Fibroblast of skin of left biceps (primary cell): ENCODE measurements at places on chromosomes 2 and 18.
A peak's percentile ranks its signal among the peaks of the same experiment; 100 is the strongest.

GRCh38 chr2:171651667-171652415 lies 35.4 kb upstream of the DYNC1I2 start:
- no peak for DNase-seq

DNA sequence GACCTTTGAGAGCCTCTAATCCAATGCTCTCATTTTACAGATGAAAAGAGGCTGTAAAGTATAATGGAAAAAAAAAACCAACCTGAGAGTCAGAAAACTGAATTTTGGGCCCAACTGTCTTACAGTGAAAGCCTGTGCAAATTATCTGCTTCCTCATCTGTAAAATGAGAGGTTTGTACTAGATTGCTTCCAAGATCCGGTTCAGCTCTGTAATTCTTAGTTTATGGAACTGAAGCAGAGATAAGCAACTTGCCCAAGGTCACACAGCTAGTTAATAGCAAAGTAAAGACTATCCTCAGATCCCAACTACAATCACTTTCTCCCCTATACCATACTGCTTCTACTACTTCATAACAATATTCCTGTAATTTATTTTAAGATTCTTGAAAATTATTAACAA lies 6.3 kb downstream of the TLK1 start:
- no peak for DNase-seq

GRCh38 chr2:11551569-11552259 lies 17.9 kb downstream of the GREB1 start:
- no peak for DNase-seq

GRCh38 chr2:150663143-150663542 lies 175.7 kb upstream of the RND3 start:
- DNase-seq: peak; percentile 90

- DNase-seq: no peak
These were observed 195.8 kb downstream of the ZRANB3 start for GRCh38 chr2:135335256-135335655.

- DNase-seq: no peak
These were observed 14.0 kb downstream of the ASPRV1 start for GRCh38 chr2:69947325-69947931.

DNA sequence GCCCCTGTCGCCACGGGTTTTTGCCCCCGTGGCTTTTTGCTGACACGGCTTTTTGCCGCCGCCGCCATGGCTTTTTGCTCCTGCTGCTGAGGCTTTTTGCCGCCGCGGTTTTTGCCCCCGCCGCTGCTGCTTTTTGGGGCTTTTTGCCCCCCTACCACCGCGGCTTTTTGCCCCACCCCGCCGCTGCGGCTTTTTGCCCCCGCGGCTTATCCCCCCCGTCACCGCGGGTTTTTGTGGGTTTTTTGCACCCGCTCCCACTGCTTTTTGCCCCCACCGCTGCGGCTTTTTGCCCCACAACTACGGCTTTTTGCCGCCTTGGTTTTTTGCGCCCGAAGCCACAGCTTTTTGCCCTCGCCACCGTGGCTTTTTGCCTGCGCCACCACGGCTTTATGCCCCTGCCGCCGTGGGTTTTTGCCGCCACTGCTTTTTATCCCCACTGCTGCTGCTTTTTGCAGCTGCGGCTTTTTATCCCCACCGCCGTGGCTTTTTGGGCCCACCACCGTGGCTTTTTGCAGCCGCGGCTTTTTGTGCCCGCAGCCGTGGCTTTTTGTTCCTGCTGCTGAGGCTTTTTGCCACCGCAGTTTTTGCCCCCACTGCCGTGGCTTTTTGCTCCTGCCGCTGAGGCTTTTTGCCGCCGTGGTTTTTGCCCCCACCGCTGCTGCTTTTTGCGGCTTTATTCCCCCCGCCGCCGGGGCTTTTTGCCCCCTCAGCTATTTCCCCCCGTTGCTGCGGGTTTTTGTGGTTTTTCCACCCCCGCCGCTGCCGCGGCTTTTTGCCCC lies 2798.0 kb upstream of the TEKT4 start:
- no peak for DNase-seq

DNA sequence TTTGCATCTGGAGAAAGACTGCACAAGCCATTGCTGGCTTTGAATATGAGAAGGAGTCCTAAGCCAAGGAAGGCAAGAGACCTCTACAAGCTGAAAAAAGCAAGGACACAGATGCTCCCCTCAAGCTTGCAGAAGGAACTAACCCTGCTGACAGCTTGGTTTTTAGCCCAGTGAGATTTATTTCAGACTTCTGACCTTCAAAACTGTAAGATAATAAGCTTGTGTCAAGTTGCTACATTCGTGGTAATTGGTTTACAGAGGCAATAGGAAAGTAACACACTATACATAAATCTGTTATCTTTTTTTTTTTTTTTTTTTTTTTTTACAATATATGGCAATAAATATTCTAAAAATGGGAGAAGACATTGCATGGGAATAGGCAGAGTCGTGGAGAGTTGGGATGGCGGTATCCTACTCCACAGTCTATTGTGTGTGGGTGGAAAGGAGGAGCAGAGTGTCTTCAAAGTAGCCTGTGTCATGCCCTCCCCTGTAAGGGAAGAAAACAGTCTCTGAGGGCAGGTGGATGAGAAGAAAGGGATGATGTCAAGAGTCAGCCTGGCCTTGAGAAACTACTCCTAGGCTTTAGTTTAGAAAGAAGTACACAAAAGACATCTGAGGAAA lies 196.9 kb downstream of the THSD7B start:
- no peak for DNase-seq

- no peak for DNase-seq
These were observed 174.5 kb downstream of the MYCN start for GRCh38 chr2:16114836-16115235.

DNA sequence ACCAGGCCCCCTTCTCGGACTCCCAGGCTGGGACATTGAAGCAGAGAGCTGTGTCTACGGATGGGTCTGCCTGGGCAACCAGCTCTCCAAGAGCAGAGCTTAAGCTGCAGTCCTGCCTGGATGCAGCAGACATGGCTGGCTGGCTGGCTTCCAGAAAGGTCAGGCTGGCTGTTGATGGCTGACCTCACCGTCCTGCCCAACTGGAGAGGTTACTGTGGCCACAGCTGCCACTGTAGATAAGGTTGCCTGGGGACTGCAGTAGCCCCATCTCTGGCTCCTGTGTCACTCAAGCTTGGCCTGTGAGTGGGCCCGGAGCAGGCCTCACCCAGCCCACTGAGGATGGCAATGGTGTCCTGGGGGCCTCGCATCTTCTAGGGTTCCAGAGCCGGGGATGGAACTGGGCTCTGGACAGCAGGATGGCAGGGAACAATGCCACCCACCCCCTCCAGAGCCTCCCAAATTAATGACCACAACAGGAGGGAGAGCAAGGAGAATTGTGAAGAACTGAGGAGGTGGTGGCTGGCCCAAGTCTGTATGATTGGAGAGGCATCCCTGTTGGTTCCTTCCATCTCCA lies 37.0 kb upstream of the FOSL2 start:
- no peak for DNase-seq

DNA sequence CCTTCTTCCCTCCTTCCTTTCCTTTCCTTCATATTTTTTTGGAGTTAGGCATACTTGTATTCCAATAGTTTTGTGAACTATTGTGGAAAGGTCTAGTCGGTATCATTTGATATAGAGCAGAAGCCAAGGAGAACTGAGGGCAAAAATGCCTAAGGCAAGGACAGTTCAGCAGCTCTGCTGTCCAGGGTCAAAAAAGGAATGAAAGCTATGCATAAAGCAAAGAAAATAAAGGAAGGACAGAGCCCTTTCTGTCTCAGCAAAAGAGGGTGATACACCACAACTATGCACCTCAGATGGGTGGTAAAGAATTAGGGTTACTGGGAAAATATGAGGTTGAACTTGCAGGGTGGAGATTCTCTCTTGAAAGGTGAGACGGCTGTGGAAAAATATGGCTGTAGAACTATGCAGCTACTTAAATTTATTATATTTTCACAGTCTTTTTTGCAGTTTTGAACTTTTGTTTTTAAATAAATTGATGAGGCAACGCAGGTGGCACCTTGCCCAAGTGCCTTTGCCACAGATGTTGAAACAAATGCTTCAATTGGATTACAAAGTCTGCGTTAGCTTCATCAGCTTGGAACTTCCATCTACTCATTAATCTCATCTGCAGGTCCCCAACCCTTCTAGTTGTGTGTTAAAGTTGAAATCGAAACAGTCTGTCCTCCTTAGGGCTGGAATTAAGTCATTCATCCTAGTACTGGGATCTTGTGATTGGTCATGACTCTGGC lies 20.8 kb downstream of the LHCGR start:
- no peak for DNase-seq
